ENCODE measurements at places on chromosomes 2 and 18.
A peak's percentile ranks its signal among the peaks of the same experiment; 100 is the strongest.

GRCh38 chr18:10851824-10852319 lies 297.5 kb downstream of the PIEZO2 start:
- peak; percentile 13 for DNase-seq

- no peak for DNase-seq
Measured at GRCh38 chr2:64067326-64067725, 48.1 kb upstream of the VPS54 start.

- no peak for DNase-seq
Measured at GRCh38 chr2:127690696-127691095, 10.6 kb upstream of the SFT2D3 start.

DNA sequence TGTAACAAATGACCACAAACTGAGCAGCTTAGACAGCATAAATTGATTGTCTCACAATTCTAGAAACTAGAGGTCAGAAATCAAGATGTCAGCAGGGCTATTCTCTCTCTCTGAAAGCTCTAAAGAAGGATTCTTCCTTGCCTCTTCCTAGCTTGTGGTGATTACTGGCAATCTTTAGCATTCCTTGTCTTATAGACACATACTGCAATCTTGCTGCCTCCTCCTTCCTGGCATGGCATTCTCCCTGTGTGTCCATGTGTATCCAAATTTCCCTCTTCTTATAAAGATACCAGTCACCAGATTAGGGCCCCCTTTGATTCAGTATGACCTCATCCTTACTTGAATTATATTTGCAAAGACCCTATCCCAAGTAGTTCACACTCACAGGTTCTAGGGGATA lies 2.3 kb downstream of the ASB3 start:
- no peak for DNase-seq

- DNase-seq = no peak
Measured at GRCh38 chr18:42156281-42156680, 201.2 kb downstream of the PIK3C3 start.

DNA sequence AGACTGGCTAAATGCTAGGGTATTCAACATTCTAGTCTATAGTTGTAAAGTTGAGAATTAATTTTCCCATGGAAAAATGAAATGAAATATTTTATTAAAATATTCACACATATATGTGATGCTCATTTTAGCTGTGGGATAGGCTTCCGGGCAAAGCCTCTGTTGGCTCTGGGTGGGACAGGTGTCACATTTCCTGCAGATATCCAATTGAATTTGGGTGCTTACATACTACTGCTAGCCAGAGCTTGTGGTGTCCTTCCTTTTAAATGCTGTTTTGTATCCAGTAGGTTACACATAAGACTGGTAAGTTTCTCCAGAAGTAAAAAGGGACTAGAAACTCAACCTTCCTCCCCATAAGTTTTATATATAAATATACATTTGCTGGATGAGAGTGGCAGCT lies 73.8 kb downstream of the RPRM start:
- DNase-seq = no peak

GRCh38 chr2:173872714-173873113 lies 92.5 kb downstream of the SP3 start:
- no peak for DNase-seq

GRCh38 chr2:194696690-194697089 lies 960.3 kb upstream of the SLC39A10 start:
- DNase-seq = no peak

GRCh38 chr2:180849851-180850250 lies 130.6 kb upstream of the UBE2E3 start:
- no peak for DNase-seq

- no peak for DNase-seq
Measured at GRCh38 chr2:18930971-18931370, 341.6 kb upstream of the NT5C1B start.

DNA sequence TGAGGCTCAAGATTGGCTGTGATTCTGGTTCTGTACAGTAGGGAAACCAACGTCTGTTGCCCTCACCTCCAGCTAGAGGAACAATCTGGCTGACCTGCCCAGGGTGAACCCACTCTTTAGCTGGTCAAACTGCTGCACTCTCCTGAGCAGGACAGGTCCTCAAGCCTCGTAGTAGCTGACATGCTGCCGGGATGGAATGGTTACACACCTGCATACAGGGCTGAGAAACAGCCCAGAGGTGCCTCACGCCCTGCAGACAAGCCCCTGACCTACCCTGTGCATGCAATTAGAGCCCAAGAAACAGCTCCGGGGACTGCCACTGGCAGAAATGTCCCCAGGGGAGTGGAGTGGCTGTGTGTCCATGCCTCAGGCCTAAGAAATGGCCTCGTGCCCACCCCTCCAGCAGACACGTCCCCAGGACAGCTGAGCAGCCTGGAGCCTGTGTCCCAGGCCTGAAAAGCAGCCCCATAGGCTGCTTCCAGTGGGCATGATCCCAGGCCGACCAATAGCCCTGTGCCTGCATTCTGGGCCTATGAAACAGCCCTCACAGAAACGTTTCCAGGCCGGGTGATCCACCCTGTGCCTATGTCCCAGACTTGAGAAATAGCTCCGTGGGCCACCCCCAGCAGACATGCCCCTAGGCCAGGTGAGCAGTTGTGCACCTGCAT lies 25.4 kb downstream of the BOLL start:
- no peak for DNase-seq

DNA sequence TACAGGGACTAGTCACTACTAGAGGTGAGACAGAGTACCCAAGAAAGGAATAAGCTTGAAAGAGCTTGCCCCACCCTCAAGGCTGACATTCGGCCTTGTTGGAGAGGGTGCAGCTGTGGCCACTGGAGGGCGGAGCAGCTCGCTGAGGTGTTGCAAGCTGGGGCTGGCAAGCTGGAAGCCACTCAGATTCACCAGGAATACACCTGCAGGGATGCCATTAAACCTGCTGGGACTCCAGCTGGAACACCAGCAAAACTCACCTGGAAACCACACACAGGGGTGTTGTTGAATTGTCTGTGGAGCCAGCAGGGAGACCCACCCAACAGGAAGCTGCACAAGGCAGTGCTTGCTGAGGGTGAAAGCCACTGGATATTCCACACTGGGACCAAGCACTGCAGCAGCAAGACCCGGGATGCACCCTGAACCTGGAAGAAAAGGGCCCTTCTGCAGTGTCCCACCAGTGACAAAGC lies 26.1 kb downstream of the KCTD18 start:
- DNase-seq = no peak

GRCh38 chr2:40543381-40543780 lies 91.5 kb upstream of the SLC8A1 start:
- DNase-seq = no peak

GRCh38 chr2:226882606-226883005 lies 46.8 kb downstream of the RHBDD1 start:
- DNase-seq = no peak

DNA sequence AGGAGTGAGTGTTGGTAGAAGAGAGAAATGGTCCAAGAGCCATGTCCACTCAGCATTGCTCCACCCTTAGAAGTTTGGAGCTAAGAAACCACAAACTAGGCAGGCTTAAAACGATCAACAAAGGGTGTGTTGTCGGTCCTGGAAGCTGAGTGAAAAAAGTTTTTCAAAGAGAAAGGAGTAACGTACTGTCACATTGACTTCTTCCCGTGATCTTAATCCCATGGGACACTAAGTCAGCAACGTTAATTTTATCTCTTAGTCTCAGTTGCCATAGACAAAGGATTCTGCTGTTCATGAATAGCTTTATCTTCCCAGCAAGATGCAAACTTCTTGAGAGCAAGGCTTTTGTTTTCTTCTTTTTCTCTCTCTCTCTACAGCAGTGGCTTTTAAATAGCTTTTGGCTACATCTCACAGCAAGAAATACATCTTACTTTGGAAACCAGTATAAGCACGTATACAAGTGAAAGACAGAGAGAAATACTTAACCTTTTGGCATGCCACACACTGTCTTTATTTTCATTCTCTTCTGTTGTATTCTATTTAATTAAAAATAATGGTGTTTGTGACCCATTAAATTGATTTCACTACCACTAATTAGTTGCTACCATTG lies 377.4 kb downstream of the TGIF1 start:
- DNase-seq = no peak

GRCh38 chr2:96874198-96874831 lies 4.4 kb upstream of the SEMA4C start:
- DNase-seq = no peak

GRCh38 chr2:204483608-204484081 lies 61.6 kb upstream of the PARD3B start:
- peak; percentile 13 for DNase-seq

- no peak for DNase-seq
Measured at GRCh38 chr2:73035899-73036711, 35.4 kb downstream of the SFXN5 start.

DNA sequence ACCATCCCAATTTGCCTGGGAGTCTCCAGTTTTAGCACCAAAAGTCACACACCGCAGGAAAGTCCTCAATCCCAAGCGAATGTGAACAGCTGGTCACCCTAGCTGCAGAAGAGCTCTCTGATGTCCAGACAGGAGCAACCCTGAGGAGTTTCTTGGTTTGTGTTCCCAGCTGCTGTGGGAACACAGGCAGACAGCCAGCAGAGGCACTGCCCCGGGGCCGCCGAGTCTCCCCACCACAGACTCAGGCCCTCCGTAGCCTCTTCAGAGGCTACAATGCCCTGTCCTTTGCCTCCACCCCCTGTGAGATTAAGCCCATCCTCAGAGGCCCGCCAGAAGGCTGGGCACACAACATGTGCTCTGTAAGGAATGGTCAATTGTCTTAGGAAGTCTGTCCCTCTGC lies 111.5 kb downstream of the TTC32 start:
- DNase-seq = no peak

- DNase-seq = no peak
Measured at GRCh38 chr18:46587600-46587999, 69.4 kb downstream of the LOXHD1 start.

DNA sequence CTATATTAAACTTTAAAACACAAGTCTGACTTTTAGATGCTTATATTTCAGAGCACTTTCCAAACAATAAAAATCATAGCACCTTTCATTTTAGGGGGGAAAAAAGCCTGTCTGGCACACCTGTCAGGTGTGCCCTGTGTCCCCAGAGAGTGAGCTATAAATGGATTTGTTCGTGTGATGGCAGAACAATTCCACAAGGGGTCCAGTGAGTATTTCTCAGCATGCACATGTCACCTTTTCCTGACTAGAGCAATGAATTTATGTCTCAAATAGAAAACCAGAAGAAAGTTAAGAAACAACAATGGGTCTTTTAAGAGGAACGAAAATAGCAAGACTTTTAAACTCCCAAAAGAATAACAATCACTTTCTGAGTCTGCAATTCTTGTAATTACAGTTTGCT lies 55.9 kb downstream of the ACVR1C start:
- peak; percentile 17 for DNase-seq

GRCh38 chr2:95329891-95330793 lies 33.0 kb downstream of the KCNIP3 start:
- DNase-seq = no peak

GRCh38 chr2:60881047-60881932 lies at the start of gene REL:
REL (plus strand) TSS chr2:60881574; CDS start chr2:60881841, 267 bp downstream.
- DNase-seq = peak; percentile 67
